ENCODE measurements at places on chromosomes 12 and 14.

DNA sequence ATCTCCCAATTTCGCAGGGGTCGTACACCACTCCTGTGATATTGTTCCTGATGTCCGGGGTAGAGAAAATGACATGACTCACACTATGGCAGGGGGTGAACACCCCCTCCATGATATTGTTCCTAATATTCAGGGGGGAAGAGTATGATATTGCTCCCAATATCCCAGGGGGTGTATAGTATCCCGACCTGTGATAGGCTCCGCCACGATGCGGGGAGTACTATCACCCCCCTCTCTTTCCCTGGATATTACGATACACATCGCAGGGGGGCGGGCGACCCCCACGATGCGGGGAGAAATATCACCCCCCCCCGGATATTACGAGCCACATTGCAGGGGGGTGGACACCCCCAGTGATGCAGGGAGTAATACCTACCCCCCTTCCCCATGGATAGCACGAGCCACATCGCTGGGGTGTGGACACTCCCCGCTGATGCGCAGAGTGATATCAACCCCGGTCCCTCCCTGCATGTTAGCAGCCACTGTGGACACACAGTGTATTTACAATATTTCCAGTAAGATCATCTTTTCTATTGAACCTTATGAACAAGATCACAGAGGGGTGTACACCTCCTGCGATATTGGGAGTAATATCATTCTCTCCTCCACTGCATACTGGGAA, 17.7 kb downstream of the SMIM41 start:
- no peak for DNase-seq

DNA sequence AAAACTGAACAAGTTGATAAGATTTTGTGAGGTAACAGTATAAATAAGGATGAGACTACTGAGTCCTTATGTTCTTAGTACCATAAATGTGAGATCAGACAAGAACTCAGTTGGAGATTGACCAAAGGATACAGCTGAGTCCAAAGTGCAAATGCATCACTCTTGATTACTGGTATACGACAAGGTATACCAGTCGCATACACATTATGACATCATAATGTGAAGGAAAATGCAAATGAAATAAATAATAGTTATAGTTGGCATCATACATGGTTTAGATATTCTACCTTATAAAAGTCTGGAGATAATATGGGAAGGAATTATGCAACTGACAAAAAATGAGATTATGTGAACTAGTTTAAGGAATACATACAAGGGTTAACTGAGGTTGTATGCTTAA, 476.3 kb upstream of the STXBP6 start:
- no peak for DNase-seq

- DNase-seq, result no peak
These were observed 51.1 kb downstream of the MIS18BP1 start for GRCh38 chr14:45201905-45202304.

GRCh38 chr14:34873589-34874385, 1.4 kb downstream of the BAZ1A start:
- DNase-seq, result peak; percentile 97

- DNase-seq, result no peak
These were observed 34.2 kb downstream of the DTX1 start for GRCh38 chr12:113090740-113091139.

- DNase-seq, result peak; percentile 46
These were observed 80.0 kb downstream of the NTF3 start for GRCh38 chr12:5511644-5512600.

- DNase-seq, result no peak
These were observed 2.8 kb downstream of the GPR19 start for GRCh38 chr12:12693111-12693671.

DNA sequence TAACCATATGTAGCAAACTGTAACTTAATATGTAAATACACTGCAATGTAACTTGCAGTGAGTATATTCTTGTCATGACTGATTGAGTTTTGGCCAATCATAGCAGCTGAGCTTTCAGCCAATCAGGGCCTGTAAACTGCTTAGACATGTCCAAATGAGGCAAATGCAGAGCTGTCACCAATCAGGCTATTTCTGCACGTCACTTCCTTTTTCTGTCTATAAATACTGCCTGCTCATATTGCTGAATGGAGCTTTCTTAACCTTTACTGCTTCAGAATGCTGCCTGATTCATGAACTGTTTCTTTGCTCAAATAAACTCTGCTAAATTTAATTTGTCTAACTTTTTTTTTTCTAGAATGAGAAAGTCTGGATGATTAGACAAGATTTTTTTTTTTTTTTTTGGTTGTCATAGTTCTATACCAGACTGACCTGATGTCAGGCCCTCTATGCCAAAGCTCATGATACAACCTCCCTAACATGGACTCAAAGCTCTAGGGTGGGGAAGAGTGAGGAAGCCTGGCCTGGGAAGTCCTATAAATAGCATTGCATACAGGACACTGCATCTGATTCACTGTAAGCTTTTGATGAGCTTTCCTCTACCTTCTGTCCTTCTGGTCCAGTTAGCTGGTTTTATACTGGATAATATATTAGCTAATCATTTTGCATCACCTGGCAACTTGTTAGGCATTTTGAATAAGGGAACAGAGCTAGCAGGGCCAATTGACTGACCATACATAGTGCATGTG, 12.0 kb downstream of the MGP start:
- DNase-seq, result peak; percentile 17

DNA sequence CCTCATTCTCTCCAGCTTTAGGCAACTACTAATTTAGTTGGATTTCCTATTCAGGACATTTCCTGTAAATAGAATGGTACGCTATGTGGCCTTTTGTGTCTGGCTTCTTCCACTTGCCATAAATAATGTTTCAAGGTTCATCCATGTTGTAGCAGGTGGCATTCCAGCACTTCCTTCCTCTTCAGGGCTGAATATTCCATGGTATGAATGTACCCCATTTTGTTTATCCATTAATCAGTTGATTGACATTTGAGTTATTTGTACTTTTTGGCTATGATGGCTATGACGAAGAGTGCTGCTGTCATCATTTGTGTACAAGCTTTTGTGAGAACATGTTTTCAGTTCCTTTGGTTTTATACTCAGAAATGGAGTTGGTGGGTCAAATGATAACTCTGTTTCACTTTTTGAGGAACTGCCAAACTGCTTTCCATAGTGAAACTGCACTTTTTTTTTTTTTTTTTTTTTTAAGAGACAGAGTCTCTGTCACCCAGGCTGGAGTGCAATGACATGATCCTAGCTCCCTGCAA, 6.5 kb upstream of the CDK2AP1 start:
- DNase-seq, result peak; percentile 87

- DNase-seq, result no peak
These were observed 28.9 kb downstream of the PNMA1 start for GRCh38 chr14:73685328-73685727.

- DNase-seq, result no peak
These were observed 427.2 kb downstream of the TMTC2 start for GRCh38 chr12:83113945-83114344.

- no peak for DNase-seq
These were observed 18.8 kb downstream of the TCP11L2 start for GRCh38 chr12:106321139-106321850.

- no peak for DNase-seq
These were observed 33.3 kb downstream of the ITPR2 start for GRCh38 chr12:26799741-26800140.

DNA sequence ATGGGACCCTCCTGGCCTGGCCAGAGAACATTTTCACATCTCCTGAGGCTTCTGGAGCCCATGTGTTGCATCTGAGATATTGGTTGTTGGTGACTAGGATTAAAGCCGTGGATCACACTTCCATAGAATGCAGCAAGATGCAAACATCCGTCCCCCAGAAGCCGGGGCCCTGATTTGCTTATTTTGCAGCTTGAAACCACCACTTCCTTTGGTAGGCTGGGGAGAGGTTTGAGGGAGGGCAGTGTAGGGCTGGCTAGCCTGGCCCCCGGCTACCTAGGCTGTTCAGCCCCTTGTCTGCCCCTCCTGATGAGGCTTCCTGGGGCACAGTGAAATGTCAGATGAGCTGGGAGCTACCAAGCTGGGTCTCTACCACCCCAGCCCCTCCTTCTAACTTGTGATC, 209.7 kb upstream of the PWP1 start:
- no peak for DNase-seq

DNA sequence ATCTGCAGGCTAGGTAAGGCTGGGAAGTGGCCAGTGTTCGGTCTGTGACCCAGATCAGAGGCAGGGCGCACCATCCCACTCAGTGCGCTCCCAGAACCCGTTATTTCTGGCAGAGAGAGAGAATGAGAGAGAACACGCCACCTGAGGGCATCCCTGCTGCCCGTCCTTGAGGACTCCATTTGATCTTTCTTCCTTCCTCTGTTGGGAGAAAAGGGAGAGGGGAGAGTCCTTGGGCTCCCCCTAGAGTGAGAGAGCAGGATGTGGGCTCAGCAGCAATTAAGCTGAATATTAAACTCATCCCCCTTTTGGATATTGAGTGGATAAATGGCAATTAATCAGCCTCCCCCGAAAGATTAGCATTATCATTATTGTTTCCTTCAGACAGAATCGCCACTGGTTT, 70.6 kb downstream of the IFT43 start:
- DNase-seq, result peak; percentile 11

GRCh38 chr12:3138941-3139511, 61.8 kb downstream of the TSPAN9 start:
- DNase-seq, result no peak
